ENCODE measurements at places on chromosomes 7 and 10. TPM values are rescaled to one million over a fixed set of nuclear protein-coding genes. Genes with fewer than 3 reads are reported as not detected.
A peak's percentile ranks its signal among the peaks of the same experiment; 100 is the strongest.

DNA sequence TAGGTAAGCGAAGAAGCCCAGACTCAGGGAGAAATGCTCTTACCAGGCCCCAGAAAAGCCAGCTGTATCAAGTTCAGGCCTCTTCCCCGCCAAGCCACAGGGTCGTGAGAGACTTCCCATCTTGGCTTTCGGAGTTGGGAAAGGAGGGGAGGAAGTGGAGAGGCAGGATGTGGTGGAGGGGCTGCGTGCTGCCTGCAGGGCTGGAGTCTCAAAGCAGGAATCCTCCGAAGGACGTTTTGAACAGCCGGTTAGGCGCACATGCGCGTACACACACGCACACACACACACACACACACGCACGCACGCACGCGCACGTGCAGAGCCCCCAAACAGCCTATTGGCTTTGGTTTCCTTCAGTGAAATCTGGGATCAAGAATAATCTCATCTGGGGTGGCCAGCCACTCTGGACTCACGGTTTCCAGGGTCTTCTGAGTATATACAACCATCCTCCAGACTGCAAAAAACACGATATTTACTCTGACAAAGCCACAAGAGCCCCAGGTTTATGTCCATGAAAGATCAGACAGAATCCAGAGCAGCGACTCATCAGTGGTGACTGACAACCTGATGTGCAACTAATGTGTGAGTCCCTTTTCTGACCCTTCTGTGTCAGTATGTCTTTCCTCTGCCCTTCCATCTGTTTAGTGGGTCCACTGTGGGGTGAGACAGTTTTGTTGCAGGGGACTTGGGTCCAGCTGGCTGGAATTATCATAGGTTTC is 115.0 kb upstream of the ZNF438 start:
- H3K4me3 ChIP-seq = no peak overlapping the region
- H3K27me3 ChIP-seq = peaks cover 10% of the 10 kb centered on the region
- no peak overlapping the region for H3K27ac ChIP-seq

DNA sequence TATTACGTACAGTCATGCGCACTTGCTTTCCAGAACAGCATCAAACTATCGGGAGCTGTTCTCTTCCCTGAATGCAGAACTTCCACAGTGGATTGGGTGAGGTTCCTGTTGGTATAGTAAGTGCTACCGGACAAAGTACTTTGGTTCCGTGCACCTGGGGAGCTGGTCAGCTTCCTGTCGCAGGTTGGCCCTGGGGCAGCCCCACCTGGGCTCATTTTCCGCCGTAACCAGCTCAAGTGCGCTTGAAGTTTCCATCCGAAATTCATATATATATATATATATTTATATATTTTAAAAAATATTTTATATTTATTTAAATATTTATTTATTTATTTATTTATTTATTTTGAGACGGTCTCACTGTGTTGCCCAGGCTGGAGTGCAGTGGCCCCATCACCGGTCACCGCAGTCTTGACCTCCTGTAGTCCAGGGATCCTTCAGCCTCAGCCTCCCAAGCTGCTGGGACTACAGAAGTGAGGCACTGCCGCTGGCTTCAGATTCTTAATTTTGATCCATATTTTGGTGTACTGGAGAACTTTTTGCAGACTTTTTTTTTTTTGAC is 6.5 kb downstream of the SCART1 start:
- peaks cover 34% of the 10 kb centered on the region for H3K27me3 ChIP-seq
- no peak overlapping the region for H3K27ac ChIP-seq
- H3K4me3 ChIP-seq = no peak overlapping the region
- DNase-seq = no peak
- peaks cover 29% of the 10 kb centered on the region for H3K4me1 ChIP-seq

DNA sequence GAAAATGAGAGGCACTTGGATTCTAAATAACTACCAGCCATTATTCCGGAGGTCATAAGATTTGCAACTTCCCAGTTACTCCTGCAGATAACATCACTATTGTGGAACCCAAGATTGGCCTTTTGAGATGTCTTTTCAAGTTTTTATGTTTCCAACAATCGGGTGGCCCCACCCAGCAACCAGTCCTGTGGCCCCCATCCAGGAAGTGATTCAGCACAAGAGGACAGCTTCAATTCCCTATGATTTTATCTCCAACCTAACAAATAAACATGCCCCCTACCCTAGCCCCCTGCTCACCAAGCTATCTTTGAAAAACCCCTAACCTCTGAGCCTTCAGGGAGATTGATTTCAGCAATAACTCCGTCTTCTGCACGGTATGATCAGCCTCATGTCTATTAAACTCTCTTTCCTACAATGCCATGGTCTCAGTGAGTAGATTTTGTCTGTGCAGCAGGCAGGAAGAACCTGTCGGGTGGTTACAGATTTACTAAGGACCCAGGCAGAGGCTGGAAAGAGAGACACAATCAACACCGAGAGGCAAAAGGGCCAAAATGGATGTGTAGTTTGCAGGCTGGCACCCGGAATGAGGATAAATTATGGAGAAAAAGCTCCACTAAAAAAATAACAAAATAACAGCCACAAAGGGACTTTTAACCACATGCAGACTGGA is 83.9 kb upstream of the UNC5B start:
- H3K36me3 ChIP-seq = no peaks in the 10 kb centered on the region
- DNase-seq = no peak
- no peak overlapping the region for H3K4me3 ChIP-seq
- H3K27ac ChIP-seq = no peak overlapping the region

AOAH gene
- not detected for total RNA-seq

PON2 gene
- total RNA-seq = 14.6 TPM

DNA sequence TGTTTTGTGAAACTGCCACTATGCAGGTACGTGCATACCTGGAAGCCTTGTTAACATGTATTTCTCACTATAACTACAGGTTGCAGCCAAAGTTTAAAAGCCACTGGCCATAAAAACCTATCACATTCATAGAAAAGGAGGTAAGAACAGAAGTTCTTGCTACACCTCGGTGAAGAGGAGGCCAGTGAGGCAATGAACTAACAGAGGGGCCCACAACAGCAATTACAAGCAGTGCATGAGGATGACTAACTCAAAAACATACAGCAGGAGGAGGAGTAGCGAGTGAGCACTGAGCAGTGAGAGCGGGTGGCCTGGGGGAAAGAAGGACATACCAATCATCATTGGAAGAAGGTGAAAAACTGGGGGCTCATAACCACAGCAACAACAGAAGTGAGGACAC is 51.6 kb downstream of the NUDCD3 start:
- H3K4me3 ChIP-seq = no peak overlapping the region
- no peaks in the 10 kb centered on the region for H3K27me3 ChIP-seq

- H3K27ac ChIP-seq = no peak overlapping the region
- peaks cover 13% of the 10 kb centered on the region for H3K27me3 ChIP-seq
- H3K36me3 ChIP-seq = no peaks in the 10 kb centered on the region
- no peak overlapping the region for H3K4me3 ChIP-seq
- no peak for DNase-seq
- H3K4me1 ChIP-seq = no peaks in the 10 kb centered on the region
These were observed 17.0 kb upstream of the GIMAP2 start for GRCh38 chr7:150668472-150668911.

GRCh38 chr7:22193450-22193983 is 163.4 kb downstream of the RAPGEF5 start:
- no peaks in the 10 kb centered on the region for H3K4me1 ChIP-seq
- H3K36me3 ChIP-seq = no peaks in the 10 kb centered on the region
- H3K27me3 ChIP-seq = no peaks in the 10 kb centered on the region
- DNase-seq = no peak
- no peak overlapping the region for H3K27ac ChIP-seq

ICA1 gene
- 17.8 TPM for total RNA-seq

GRCh38 chr7:148884049-148884298 is at the start of gene EZH2:
TSS of gene EZH2 (minus strand) at chr7:148884291. CDS start at chr7:148847298, 36,993 bp downstream.
- H3K36me3 ChIP-seq = peaks cover 15% of the 10 kb centered on the region
- H3K4me1 ChIP-seq = peaks cover 9% of the 10 kb centered on the region
- DNase-seq = no peak
- H3K27me3 ChIP-seq = no peaks in the 10 kb centered on the region
- peak within 1 kb of the TSS; percentile 96 for H3K4me3 ChIP-seq
- H3K27ac ChIP-seq = peak within 1 kb of the TSS; percentile 98

GRCh38 chr7:47772492-47772891 is 175.8 kb downstream of the PKD1L1 start:
- no peaks in the 10 kb centered on the region for H3K36me3 ChIP-seq
- no peaks in the 10 kb centered on the region for H3K4me1 ChIP-seq
- no peak overlapping the region for H3K4me3 ChIP-seq
- H3K27ac ChIP-seq = no peak overlapping the region

- no peaks in the 10 kb centered on the region for H3K36me3 ChIP-seq
- H3K27ac ChIP-seq = no peak overlapping the region
- no peaks in the 10 kb centered on the region for H3K4me1 ChIP-seq
- DNase-seq = no peak
- peaks cover 25% of the 10 kb centered on the region for H3K27me3 ChIP-seq
These were observed 154.5 kb downstream of the SVIL start for GRCh38 chr10:29479981-29480954.

STEAP1 gene
- total RNA-seq = 3.5 TPM

DNA sequence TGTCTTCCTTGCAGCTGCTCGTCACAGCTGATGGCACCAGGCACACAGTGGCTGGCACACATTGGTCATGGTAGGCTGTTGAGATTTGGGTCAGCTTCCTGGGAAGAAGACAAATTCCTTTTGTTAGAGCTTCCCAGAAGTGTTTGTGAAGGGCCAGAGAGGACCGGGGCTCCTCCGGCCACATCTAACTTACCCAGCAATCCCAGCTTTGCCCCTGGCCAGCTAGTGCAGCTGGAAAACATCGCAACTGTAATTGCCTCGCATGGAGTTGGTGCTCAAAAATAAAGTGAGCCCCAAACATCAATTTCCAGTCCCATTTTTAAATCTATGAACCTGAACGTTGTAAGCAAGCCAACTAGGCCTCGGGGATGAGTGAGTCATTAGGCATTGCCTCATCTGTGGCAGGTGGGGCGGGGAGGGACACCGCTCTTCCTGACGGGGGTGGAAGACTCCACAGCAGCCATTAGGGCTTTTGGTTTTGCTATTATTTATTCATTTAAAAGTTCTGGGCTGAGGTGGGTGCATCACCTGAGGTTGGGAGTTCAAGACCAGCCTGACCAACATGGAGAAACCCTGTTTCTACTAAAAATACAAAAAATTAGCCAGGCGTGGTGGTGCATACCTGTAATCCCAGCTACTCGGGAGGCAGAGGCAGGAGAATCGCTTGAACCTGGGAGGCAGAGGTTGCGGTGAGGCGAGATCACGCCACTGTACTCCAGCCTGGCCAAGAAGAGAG is 12.4 kb downstream of the CPA5 start:
- H3K27ac ChIP-seq = no peak overlapping the region
- no peaks in the 10 kb centered on the region for H3K4me1 ChIP-seq
- H3K4me3 ChIP-seq = no peak overlapping the region
- DNase-seq = peak; percentile 55
- no peaks in the 10 kb centered on the region for H3K36me3 ChIP-seq
- peaks cover 48% of the 10 kb centered on the region for H3K27me3 ChIP-seq

GRCh38 chr7:105530546-105530945 is 1.5 kb upstream of the RINT1 start:
- no peaks in the 10 kb centered on the region for H3K27me3 ChIP-seq
- no peak for DNase-seq
- H3K4me3 ChIP-seq = no peak overlapping the region
- no peak overlapping the region for H3K27ac ChIP-seq
- H3K4me1 ChIP-seq = peaks cover 12% of the 10 kb centered on the region

DNA sequence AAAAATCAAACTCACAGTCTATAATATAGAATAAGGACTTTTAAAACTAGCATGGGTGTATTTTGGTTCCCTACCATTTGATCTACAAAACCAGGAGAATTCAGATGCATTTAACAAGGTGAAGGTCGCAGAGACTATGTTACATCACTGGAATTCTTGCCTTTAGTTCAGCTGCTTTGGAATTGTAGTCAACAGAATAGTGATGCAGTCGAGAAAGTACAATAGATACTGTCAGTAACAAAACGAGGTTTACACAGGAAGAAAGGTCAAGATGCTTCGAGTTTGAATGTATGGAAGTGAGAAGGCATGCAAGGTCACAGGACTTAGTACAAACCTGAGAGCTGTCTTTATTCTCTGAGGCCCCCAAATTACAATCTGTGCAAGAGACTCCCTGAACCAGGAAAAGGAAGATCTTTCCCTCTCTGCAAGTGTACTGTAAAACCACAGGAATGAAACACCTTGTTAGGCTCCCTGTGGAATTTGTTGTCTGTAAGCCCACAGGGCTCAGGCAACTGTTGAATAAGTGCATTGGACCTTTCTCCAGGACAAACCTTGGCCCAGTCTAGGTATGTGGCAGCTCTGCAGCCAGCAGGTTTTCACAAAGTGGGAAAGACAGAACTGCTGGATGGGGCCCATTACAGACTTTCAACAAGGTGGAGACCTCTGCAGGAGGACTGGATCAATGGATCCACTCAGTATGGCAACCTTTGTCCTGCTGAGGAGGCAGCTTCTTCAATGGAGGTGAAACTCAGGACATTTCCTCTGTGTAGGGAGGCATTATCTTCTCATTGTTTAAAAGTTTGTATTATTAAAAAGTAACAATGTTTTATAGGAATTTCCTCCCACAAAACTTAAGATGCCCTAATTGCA is 101.1 kb upstream of the GSDME start:
- peaks cover 6% of the 10 kb centered on the region for H3K4me1 ChIP-seq
- DNase-seq = no peak
- no peak overlapping the region for H3K27ac ChIP-seq
- no peaks in the 10 kb centered on the region for H3K27me3 ChIP-seq

DNA sequence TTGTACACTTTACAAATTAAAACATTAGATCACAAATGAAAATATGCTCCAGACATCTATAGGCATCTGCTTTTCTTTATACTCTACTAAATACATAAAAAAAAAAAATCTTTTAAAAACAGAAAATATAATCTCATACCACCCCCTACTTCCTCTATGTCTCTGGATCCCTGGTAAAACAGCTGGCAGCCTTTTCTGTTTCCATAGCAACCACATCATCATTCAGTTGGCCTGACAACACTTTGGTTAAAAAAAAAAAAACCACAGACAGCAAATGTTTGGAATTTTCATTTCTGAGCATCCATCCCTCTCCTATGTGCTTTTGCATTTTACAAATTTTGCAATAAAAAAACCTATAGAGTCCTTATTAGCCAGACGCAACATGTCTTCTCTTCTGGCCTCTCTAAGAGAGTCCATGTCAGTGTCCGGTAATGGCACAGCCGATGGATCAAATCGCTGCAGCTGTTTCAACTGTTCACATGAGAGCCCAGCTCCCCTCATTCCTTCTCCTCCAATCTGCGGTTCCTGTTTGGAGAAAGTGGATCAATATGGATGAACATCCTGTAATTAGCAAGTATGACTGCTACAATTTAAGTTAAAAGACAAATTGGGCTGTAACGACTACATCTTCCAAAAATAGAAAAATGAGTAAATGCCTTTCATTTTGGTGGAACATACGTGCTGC is 105.6 kb downstream of the NSUN6 start:
- H3K27me3 ChIP-seq = no peaks in the 10 kb centered on the region
- no peaks in the 10 kb centered on the region for H3K4me1 ChIP-seq
- H3K4me3 ChIP-seq = no peak overlapping the region
- no peak overlapping the region for H3K27ac ChIP-seq
- peaks cover 50% of the 10 kb centered on the region for H3K36me3 ChIP-seq

- no peaks in the 10 kb centered on the region for H3K27me3 ChIP-seq
- peaks cover 62% of the 10 kb centered on the region for H3K36me3 ChIP-seq
- H3K4me3 ChIP-seq = no peak overlapping the region
These were observed 107.9 kb downstream of the CYTH3 start for GRCh38 chr7:6164491-6164890.

CLDN3 gene
- not detected for total RNA-seq

LGI1 gene
- not detected for total RNA-seq
